ENCODE measurements at places on chromosomes 3 and 15.
A peak's percentile ranks its signal among the peaks of the same experiment; 100 is the strongest.

GRCh38 chr3:14646589-14647413 lies 4.8 kb upstream of the CCDC174 start:
- DNase-seq, result no peak

- DNase-seq, result no peak
Measured at GRCh38 chr3:106981392-106981791, 395.8 kb upstream of the CCDC54 start.

- DNase-seq, result no peak
Measured at GRCh38 chr15:55108448-55108847, 88.3 kb downstream of the RSL24D1 start.

- no peak for DNase-seq
Measured at GRCh38 chr3:71348001-71348632, 235.4 kb downstream of the FOXP1 start.

DNA sequence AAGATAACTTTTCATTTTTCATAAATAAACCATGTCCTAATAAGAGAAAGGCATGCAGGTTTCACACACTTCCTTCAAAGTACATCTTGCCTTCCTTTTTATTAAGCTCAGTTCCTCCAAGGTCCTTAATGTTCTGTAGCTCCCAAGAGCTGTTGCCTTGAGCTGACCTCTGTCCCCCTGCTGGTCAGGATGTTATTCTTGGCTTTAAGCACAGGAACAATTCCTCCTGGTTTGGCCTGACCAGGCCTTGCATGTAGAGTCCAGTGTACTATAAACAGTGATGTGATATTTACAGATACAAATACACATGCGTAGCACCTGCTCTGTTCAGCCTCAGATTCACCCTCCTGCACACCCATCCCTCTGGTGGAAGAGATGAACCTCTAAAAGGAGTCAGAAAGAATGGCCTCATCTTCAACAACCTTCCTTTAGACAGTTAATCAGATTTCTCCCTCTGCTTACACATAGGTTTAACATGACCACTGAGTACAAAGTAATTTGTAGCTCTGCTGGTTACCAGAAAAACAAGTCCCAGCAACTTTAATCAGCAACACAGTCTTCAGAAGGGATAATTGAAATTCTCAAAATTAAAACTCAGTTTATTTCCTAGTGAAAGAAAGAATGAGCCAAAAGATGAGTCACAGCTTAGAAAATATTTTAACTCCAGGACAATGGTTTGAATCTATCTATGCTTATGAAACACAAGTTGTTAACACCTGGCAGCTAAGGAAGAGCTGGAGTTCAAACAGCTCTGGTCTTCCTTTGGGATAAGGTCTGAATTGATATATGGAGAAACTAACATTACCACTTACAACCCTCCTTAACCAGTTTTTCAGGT lies 46.5 kb downstream of the PTPN9 start:
- no peak for DNase-seq

DNA sequence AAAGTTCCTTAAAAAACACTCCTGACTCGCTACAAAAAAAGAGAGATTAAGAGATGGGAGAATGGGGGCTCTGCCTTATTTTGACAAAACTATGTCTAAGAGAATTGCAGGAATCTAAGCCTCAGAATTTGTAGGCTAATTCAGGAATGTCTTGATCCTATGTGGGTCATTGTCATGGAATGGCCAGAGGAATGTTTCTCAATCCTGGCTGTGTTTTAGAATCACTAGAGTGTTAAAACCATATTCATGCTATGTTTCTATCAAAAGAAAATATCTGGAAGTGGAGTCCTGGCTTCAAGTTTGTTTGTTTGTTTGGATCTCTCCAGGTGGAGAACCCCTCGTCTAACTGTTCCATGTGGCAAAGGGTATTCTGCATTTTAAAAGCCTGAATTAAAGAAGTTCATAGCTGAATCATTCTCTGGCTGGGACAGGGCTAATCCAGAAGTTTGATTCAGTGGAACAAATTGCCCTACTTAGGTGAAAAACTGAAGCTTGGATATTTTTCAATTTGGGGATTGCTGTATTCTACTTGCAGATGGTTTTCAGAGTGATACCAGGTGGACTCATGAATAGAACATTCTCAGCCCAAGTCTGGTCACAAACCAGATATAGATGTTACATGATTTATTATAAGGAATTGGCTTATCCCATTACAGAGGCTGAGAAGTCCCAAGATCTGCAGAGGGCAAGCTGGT lies 28.2 kb downstream of the GJD2 start:
- DNase-seq, result no peak

GRCh38 chr3:77052051-77052501 lies 12.2 kb downstream of the ROBO2 start:
- no peak for DNase-seq

DNA sequence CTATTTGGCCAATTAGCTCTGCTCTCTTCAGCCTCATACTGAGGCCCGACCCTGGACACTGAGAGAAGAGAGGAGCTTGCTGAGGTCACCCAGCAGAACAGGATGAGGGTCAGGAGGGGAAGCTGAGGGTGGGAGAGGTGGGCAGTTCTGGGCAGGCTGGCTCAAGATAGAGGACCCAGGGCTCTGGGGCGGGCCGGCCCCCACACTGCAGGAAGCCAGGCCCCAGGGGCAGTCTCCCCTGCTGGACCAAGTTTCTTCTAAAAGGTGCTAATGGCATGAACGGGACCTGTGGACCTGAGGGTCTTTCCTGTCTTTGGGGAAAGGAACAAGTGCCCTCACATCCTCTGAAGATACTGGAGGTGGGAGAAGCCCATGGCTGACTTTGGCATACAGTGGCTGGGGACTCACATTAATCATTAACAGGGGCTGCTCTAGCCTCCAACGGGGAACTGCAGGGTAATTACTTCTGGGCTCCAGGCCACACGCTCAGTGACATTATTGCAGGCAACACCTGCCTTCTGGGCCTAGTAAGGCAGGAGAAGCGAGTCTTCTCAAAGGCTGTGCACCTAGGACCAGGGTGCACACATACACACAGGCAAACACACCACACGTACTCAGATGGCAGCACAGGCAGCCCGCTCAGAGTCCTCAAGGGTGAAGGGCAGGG lies 10.6 kb downstream of the HCN4 start:
- no peak for DNase-seq

GRCh38 chr3:190306513-190307163 lies 15.6 kb downstream of the CLDN1 start:
- DNase-seq, result peak; percentile 5

GRCh38 chr15:42329161-42329560 lies 30.1 kb upstream of the CAPN3 start:
- no peak for DNase-seq

GRCh38 chr3:44418549-44418948 lies 58.9 kb downstream of the ZNF445 start:
- no peak for DNase-seq

DNA sequence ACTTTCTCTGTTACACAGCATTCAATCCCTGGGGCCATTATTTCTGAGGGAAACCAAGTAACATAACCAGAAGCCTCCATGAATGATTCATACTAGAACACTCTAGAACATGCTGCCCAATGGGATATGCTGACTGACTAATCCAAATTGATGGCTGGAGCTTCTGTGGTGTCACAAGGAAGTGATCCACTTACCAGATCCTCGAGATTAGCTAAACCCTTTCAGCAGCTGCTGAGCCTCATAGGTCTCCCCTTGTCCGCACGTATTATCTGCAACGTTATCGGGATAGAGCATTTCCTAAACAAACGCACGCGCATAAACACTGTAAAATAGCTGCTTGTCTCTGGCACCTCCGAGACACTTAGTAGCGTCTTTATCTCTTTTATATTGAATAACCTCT lies 61.2 kb upstream of the PROK2 start:
- no peak for DNase-seq

DNA sequence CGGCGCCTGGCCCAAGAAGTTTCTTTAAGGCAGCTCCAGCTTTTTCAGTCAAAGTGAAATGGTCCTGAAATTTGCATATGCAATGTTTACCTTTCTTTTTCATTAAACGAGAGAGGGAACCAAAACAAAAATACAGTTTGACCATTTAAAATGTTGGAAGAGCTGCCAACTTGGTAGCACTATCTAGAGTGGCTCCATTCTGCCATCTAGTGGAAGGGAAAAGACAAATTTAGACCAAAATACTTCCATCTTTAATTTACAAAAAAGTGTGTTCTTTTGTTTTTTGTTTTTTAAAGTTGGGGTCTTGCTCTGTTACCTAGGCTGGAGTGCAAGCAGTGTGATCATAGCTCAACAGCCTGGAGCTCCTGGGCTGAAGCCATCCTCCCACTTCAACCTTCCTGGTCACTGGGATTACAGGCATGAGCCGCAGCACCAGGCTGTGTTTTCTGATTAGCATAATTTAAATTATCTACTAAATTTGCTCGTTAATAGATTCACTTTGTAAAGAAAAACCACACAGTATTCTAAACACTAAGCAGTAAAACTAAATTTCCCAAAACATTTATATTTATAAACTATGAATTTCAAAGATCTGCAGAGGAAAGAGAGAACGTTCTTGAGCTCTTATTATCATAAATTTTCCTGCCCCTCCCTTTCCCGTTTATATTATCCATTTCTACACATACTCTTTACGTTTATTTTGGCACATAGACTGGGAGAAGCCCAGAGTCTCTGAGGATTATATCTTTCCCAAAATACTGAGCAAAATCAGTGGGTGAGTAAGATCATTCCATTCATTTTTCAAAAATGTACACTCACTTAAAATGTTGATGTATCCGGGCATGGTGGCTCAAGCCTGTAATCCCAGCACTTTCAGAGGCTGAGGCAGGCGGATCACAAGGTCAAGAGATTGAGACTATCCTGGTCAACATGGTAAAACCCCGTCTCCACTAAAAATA lies 15.4 kb upstream of the RFC4 start:
- DNase-seq, result no peak

DNA sequence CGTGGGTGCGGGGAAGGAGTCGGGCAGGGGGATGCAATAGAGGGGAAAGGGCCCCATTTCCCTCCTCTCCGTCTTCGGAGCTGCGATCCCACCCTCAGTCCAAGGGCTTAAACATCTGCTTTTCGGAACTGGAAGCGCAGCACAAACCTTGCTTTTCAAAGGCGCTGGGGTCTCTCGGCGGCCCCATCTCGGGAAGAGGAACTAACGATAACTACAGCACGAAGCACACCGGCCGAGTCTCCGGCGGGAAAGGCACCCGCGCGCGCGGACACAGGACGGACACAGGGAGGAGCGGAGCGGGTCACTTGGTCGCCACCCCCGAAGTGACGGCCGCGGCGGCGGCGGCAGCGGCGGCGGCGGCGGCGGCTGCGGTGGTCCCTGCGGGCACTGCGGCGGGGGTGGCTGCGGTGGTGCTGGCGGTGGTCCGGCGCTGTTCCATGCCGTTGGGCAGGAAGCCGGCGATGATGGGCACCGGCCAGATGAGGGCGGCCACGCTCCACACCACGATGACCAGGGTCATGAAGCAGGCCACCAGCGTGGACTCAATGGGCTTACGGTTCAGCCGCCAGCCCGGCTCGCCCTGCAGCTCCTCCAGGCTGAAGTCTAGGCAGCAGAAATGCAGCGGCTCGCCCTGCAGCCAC lies 1.1 kb downstream of the TMEM158 start:
- no peak for DNase-seq

- DNase-seq, result no peak
Measured at GRCh38 chr15:43769584-43770228, 7.1 kb downstream of the ELL3 start.

DNA sequence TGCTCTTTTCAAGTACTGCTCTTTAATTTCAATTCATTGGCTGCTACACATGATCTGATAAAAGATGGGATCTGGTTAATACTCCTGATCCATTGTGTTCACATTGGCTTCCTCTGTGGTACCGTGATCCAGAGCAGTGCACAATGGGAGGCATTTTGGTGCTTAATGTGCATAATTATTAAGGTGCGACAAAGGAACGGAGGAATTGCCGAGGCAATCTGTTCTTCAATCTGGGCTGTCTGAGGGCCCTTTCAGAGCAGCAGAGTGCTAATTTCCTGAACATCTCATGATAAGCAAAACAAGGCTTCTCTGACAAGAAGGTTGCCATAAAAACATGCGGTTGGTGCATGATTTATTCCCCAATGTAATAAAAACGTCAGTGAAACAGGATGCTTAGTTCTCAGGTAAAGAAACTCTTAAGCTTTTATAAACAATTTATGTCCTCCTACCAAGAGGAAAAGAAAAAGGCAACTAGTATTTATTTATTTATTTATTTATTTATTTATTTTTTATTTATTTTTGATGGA lies 64.0 kb upstream of the EPHA3 start:
- no peak for DNase-seq

DNA sequence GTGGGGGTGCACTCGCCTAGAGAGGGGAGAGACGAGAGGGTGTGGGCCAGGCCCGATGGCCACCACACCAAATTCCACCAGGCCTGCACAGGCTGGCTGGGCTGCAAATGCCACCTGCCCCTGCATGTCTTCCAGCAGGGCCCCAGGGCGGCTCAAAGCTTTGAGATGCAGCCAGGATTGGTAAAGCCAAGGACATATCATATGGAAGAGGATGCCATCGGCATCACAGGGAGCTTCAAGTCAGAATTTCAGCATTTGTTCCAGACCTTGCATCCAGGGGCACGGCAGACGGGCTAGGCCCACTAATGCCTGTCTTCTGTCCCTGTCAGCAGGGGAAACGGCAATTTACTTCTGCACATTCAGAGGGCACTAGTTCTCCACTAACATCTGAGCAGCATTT lies 97.8 kb downstream of the NUP210 start:
- DNase-seq, result no peak

DNA sequence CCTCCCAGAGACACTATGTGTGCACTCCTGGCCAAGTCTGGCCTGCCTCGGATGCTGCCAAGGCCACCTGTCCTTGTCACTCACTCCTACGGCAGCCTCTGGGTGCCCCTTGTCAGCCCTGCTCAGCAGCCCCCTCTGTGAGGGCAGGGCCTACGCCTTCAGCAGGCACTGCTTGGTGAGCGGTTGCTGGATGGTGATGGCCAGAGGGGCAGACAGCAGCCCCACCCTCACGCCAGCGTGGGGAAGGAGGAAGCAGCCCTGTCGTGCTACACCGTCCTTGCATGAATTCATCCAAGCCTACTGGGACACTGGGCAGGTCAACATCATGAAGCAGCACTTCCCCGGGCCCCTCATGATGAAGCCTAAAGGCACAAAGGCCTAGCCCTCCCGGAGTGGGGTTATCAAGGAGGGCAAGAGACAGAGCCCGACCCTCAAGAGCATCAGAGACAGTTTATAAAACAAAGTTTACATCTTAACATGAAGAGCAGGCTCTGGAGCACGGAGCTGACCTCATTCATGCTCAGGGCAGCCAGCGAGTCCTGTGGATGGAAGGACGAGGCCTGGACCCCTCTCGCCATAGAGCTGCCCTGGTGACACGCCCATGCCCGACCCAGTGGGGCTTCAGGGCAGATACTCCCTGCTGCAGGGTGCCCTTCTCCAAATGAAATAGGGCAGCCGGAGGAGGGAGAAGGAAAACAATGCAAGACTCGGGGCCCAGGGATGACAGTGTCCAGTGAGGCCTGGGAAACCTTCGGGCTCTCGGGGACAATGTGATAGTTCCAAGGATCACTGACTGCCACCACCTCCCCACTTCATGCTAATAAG lies 25.3 kb downstream of the CHDH start:
- DNase-seq, result no peak

GRCh38 chr15:40338041-40338657 lies 2.6 kb downstream of the CCDC9B start:
- peak; percentile 54 for DNase-seq

GRCh38 chr3:136146981-136147729 lies 49.0 kb downstream of the MSL2 start:
- DNase-seq, result no peak

GRCh38 chr3:81910244-81910852 lies 148.9 kb upstream of the GBE1 start:
- no peak for DNase-seq

Measured in activated CD8-positive, alpha-beta memory T cell treated with anti-CD3 and anti-CD28 coated beads for 4 hours (primary cell).